ENCODE measurements at places on chromosomes 16 and 17.

- DNase-seq, result peak; percentile 8
These were observed 104.4 kb downstream of the MYO1D start for GRCh38 chr17:32772453-32773025.

DNA sequence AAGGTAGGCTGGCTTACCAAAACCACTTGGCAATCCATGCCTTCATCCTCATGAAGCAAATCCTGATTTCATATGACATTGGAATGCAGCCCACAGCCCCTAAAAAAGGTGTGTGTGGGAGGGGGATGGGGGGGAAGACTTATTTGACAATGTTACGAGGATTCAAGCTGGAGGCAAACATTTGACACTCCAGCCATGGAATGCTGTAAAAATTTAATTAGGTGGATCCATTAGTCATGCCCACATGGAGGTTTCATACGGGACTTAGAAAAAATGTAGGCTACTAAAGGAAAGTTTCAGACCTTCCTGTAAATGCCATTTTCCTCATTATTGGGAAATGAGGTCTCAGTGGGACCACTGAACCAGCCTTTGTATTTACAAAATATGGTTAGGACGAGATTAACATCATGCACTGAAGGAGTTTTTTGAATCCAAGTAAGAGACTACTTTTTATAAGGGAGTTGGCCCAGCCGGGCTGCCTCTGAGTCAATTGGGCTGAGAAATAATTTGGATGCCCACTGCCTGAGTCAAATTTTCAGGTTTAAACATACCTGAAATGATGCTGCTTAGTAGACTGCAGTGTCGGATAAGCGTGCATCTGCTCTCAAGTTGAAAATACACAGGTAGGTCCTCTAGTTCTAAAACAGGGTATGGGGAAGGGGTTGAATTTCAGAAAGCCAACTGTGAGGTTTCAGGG is 44.6 kb upstream of the MAF start:
- DNase-seq, result no peak

GRCh38 chr16:84159007-84159406 is 13.9 kb downstream of the DNAAF1 start:
- no peak for DNase-seq

DNA sequence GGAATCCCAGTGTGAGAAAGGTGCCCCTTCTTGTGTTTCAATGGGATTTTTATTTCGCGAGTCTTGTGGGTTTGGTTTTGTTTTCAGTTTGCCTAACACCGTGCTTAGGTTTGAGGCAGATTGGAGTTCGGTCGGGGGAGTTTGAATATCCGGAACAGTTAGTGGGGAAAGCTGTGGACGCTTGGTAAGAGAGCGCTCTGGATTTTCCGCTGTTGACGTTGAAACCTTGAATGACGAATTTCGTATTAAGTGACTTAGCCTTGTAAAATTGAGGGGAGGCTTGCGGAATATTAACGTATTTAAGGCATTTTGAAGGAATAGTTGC is 567 bp downstream of the UBB start:
- DNase-seq, result no peak

- no peak for DNase-seq
These were observed 6.3 kb upstream of the KRT222 start for GRCh38 chr17:40671282-40671681.

DNA sequence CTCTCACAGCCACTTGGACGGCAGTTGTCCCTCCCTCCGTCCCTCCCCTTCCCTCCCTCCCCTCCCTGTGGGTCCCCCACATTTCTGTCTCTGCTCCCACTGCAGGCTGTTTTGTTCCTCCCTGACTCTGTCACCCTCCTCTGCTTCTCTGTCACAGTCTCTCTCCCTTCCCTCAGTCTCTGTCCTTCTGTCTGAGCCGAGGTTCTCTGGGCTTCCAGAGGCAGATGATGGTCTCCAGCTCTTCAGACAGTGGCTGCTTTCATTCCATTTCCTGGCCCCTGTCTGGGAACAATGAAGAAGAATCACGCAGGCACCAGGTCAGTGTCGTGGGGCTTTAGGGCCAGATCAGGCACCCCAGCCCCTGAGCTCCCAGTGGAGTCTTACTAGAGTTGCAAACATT is 8.8 kb upstream of the CYB561 start:
- DNase-seq, result no peak
